ENCODE measurements at places on chromosomes 5 and 9.

- no peak for DNase-seq
Measured at GRCh38 chr9:87290241-87291052, 207.2 kb upstream of the DAPK1 start.

GRCh38 chr9:119771341-119771740, 402.1 kb upstream of the BRINP1 start:
- DNase-seq = no peak

DNA sequence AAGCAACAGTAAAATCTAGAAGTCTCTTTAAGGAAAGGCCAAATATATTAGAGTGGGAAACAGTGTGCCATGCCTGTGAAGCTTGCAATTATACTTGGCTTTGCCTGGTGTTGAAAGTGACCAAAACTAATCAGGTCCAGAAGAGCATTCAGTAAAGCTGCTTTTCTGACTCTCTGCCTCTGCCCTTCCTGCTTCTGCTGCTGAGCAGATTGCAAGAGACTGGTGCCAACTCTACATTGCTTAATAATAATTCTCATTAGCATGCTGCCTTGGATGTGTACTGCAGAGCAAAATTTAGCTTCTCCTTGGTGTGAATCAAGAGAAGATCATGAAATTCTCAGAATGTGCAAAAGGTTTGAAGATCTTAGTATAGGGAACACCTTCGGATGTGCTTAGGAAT, 120.4 kb upstream of the RFX3 start:
- DNase-seq = no peak

DNA sequence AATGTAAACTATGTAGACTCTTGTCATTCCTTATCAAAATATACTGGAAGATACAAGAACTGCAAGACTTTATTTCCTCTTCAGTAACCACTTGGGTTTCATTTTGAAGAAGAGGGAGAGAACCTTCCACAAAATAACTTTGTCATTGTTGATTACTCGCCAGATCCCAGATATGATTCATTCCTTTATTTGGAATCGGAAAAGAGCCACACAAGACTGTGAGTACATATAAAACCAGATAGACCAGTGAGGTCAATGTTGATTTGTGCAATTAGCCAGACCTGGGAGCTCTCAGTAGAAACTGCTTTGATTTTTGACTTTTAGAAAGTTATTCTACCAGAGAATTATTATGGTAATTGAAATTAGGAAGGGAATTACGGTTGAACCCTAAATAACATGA, 146.1 kb downstream of the TMEM167A start:
- DNase-seq = no peak

- DNase-seq = no peak
Measured at GRCh38 chr5:55829956-55830355, 21.2 kb upstream of the IL31RA start.

DNA sequence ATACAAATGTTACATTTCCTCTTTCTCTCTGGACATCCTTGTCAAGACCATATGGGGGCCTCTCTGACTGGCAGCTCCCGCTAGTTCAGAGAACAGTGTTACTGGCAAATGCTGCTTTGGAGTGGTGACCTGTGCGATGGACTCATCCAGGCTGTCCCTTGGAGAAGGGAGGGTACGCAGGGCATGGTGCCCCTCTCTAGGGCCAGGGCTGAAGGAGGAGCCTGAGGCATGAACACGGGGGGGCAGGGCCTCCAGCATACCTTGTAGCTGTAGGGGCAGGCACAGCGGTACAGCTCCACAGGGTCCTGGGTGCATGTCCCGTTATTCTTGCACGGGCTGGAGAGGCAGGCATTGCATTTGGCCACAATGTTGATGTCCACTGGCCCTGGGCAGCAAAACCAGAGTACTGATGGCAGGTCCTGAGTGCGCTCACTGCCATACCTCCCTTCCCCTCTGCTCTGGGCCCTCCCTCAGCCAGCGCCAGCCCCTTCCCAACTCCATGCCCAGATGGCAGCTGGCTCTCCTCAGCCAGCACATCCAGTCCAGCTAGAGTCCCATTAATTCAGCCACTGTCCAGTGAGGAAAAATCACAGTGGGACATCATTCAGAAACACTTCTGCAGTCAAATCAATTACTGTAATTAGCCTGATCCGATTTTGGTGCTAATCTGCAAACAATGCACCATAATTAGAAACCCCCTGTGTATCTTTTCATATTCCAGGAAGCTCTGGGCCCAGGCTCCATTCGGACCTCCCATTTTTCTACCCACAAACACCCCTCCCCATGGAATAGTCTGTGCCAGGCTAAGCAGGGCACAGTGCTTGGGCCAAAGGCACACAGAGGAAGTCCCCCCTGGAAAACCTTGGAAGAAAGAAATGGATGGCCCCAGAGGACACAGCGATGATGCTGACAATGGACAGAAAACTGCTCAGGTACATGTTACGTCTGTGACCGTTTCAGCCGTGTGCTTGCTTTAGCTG, 128.8 kb upstream of the PANK3 start:
- no peak for DNase-seq
